ENCODE measurements at places on chromosomes 13 and 19. TPM values are rescaled to one million over a fixed set of nuclear protein-coding genes. Genes with fewer than 3 reads are reported as not detected.

Gene PEG3
- 0.15 TPM for total RNA-seq

Gene TBXA2R
- total RNA-seq: 5.9 TPM

Gene SHISA2
- 0.98 TPM for total RNA-seq

Gene PSG2
- total RNA-seq: not detected

- no peak for DNase-seq
These were observed 140.9 kb downstream of the ABCC4 start for GRCh38 chr13:95160112-95160906.

DNA sequence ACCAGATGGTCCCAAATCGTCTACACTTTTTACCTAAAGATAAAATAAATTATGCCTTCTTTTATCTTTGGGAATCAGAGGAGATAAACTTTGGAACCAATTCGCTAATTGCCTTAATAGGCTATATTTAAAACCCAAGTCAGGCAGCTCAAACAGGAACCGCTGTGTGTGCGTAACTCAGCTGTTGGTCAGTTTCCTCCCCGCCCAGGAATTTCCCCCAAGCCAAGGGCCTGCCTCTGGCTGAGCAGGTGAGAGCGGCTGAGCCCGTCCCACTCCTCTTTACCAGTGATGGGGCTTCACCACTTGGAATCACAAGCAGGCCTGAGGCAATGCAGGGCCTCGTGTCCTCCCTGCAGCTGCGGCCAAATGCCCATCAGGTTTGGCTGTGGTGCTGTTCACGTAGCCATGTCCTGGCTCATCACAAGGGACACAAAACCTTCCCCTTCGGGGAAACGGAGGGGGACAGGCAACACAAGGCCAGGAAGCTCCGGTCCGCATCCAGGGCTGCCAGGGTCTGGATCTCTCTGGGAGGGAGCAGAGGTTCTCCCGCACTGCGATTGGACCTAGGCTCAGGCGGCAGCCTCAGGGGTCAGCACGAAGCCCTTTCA lies 503 bp upstream of the SLC7A9 start:
- no peak for DNase-seq

GRCh38 chr19:30148039-30148790 lies 206.2 kb downstream of the URI1 start:
- DNase-seq: no peak

DNA sequence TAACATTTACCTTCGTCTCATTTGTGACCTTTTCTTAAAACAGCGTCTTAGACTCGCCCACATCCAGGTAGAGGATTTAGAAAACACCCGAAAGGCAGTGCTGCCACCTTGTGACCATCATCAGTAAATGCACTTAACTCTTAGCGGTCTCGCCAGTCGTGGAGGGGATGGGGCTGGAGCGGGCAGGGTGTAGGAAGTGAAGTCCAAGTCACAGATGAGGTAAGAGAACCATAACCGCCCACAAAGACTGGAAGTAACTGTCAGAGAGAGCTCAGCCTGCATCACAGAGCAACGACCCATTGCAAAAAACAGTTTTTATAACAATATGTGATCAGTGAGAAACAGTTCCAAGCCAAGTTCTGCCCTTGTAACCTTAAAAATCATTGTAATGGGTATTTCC lies 10.7 kb upstream of the CEACAM3 start:
- peak; percentile 46 for DNase-seq

DNA sequence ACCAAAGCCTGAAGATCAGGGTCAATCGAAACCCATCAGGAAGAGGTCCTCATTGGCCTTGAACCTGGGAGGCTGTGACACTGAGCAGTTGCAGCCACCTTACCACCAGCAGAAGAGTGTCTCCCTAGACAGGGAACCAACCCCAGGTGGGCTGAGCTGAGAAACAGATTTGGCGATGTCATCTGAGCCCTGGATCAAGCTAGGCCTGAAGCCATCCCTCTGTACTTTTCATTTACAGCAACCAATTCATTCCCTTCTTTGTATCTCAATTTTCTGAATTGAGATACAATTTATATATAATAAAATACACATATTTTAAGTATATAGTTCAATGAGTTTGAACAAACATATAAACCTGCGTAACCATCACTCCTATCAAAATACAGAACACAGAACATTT lies 14.6 kb downstream of the RHPN2 start:
- no peak for DNase-seq

DNA sequence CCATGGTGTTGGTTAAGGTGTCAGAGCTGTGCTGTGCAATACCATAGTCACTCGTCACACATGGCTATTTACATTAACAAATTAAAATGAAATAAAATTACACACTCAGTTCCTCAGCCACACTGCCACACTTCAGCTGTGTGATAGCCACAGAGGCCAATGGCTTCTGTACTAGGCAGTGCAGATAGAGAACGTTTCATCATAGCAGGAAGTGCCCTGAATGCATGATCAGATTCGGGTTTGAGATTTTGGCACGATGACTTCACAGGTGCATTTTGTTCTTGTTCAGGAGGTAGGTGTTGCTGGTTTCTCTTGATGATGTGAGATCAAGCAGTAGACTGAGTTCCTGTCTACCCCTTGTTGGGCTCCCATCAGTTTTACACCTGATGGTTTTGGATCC lies 6.5 kb downstream of the ARMC6 start:
- DNase-seq: no peak

- no peak for DNase-seq
These were observed 3.0 kb downstream of the PCID2 start for GRCh38 chr13:113205428-113205931.

- DNase-seq: peak; percentile 34
These were observed 789.1 kb downstream of the GPC5 start for GRCh38 chr13:92187378-92187989.

GRCh38 chr19:7226739-7227138 lies 67.5 kb downstream of the INSR start:
- DNase-seq: no peak

Measured in naive thymus-derived CD4-positive, alpha-beta T cell (primary cell).